Fibroblast of skin of scalp (primary cell): ENCODE measurements at places on chromosomes 12 and 14.

GRCh38 chr12:24424376-24424775 is 474.9 kb upstream of the SOX5 start:
- no peak for DNase-seq

- peak; percentile 89 for DNase-seq
Observed at GRCh38 chr12:14416658-14417057, 51.2 kb downstream of the ATF7IP start.

DNA sequence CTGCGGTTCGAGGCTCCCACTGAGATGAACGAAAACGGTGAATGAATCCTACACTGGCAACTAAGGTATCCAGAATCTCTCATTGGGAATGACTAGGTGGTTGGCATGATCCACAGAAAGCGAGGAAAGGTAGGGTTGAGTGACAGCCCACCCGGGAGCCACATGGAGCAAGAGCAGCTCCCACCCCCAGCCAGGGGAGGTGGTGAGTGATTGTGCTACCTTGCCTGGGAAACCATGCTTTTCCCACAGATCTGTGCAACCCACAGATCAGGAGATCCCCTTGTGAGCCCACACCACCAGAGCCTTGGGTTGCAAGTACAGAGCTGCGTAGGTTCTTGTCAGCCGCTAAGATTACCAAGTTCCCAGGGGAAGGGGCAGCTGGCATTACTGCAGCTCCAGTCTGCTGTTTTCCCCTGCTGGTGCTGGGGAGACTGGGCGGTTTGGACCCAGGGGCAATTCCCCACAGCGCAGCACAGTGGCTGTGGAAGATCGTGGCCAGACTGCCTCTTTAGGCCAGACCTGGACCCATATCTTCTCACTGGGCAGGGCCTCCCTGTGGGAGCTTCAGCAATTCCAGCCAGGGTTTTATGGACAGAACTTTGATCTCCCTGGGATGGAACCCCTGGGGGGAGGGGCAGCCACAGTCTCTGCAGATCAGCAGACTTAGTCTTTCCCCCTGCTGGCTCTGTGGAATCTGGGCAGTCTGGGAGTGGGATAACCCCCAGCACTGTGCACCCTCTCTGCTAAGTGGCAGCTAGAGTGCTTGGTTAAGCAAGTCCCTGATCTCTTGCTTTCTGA is 44.6 kb upstream of the PPP4R3A start:
- no peak for DNase-seq

- DNase-seq = no peak
Observed at GRCh38 chr12:6369916-6370575, 5.3 kb downstream of the SCNN1A start.

DNA sequence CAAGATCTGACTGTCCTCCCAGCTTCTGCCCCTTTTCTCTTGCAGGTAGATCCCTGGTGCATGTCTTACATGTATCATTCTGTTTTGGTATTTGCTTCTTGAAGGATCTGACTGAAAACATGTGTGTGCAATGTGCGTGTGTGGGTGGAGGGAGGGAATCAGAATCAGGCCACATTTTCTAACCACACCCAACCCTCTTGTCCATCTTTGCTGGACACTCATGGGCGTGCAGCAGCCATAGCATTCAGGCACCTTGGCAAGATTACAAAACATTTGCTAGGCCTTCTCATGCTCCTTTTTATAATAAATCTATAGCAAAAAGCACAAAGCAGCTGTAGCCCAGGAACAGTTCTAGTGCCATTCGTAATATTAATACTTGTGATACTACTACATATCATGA is 233.6 kb upstream of the E2F7 start:
- no peak for DNase-seq

DNA sequence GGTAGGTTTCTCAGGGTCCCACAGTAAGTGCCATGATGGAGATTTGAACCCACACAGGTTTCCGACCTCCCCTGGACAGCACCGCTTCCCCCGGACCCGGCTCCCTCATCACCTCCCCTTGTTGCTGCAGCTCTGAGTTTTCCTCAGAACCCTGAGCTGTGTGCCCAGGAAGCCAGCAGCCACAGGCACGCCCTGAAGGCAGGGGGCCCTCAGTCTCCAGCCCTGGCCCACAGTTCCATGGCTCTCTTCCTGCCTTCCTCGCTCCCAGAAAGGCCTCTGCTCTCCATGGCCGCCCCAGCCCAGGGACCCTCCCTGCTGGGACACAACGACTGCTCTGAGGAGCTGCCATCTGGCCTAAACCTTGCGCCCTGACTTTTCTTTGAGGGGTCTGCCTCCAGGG is 35.8 kb upstream of the PRIMA1 start:
- DNase-seq = no peak

- no peak for DNase-seq
Observed at GRCh38 chr14:101825797-101826196, 64.3 kb downstream of the PPP2R5C start.

DNA sequence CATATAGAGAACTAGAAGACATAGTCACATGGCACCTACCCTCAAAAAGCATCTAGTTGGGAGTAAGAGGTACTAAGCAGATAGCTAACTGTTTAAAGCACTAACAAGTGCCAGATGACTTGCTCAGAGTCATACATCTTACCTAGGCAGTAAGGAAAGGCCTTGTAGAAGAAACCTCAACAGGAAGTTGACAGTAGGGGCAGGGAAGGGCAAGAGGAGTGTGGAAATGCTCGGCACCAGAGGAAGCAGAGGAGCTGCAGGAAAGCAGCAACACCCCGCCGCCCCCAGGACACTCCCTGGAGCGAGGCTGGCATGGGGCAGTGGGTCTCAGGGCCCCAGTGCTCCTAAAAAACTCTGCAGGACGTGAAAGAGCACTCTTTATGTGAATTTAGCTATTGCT is 92.9 kb downstream of the PPP2R5C start:
- DNase-seq = no peak

GRCh38 chr12:27865421-27865820 is 85.4 kb upstream of the MANSC4 start:
- peak; percentile 85 for DNase-seq

DNA sequence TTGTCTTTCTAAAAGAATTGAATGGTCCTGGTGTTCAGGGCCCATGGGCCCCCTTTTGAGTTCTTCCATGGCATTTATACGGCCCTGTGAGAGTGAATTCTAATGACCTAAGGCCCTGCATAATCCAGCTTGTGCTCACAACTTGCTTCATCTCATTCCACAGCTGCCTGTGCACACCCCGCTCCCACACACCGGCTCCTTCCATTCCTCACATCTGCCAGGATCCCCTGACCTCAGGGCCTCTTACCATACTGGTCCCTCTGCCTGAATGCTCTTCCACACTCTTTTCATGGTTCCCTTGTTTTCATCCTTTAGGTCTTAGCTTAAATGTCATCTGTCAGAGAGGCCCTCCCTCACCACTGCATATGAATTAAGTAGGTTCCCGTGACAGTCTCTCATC is 49.5 kb upstream of the EGLN3 start:
- DNase-seq = no peak

GRCh38 chr14:24954037-24954699 is 95.8 kb downstream of the STXBP6 start:
- no peak for DNase-seq

DNA sequence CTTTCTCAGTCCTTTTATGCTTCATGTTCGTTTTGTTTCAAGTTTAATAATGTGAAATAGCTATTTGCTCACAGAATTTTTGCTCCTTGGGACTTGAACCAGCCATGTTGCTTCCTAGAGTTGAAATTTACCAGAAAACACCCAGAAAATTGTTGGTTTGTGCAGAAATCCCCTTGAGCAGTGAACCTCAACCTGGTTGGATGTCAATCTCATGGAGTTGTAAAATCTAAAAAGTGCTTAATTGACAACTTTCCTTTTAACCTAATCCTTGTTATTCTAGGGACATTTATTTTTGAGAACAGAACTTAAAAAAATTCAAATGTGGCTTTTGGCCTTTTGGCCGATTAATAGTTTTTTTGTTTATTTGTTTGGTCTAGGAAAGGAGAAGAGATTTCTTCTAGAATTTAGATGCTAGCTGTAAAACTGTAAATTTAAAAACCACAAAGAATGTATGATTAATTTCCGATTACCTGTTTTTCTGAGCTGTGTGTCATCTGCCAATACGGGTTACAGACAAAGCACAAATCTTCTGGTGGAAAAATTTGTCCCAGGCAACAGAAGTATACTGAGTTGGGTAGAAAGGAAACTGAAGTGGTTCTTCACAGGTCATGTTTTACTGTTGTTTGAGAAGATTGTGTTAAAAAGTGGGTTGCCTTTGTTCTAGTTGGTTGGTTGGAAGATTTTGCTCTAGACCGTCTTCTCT is 154.4 kb downstream of the FUT8 start:
- DNase-seq = no peak

- no peak for DNase-seq
Observed at GRCh38 chr14:32813401-32813800, 125.3 kb upstream of the NPAS3 start.

DNA sequence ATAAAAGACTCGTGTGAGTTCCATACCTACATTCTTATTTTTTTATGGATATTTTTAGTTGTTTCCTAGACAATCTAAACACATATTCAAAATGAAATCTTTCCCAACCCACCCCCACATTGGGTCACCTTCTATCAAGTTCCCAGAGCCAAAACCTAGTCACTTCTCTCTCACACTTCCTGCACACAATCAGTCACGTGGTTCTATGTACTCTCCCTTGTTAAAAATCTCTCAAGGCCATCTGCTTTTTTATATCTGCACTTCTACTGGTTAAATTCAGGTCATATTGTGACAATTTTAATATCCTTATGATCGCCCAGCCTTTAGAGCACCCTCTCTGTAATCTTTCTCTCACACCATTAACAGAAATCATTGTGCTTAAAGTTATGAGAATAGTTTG is 175.0 kb upstream of the SYT10 start:
- no peak for DNase-seq

DNA sequence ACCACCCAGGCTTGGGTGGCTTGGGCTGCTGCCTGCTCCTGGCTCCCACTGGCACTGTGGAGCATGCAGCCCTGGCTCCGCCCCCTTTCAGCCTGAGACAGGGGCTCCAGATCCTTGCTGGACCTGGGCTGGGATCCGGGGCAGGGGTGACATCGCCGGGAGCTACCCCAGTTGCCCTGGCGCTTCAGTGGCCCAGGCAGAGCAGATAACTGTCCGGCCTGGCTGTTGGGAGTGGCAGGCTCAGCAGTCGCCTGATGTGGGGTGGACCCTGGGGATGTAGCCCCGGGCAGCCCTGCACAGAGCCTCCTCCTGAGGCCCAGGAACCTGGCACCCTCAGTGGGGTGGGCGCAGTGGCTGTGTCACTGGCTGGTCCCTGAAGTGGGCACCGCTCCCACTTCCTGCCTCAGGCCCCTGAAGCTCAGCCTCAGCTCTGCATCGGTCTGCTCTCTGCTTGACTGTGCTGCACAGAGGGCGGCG is 57.9 kb downstream of the FUT8 start:
- no peak for DNase-seq

GRCh38 chr12:127642208-127642607 is 624.8 kb upstream of the TMEM132C start:
- no peak for DNase-seq

DNA sequence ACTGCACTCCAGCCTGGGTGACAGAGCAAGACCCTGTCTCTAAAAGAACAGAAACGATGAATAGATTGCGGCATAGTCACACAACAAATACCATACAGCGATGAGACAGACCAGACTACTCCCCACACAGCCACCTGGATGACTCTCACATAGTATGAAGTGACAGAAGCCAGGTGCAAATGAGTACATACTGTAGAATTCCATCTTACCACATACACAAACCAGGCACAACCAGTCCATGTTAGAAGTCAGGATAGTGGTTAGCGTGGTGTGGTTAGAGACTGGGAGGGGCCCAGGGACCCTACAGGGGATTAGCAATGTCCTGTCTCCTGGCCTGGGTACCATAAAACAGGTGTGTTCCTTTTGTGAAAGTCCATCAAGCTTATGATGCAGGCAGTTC is 53.8 kb downstream of the FAM222A start:
- no peak for DNase-seq

DNA sequence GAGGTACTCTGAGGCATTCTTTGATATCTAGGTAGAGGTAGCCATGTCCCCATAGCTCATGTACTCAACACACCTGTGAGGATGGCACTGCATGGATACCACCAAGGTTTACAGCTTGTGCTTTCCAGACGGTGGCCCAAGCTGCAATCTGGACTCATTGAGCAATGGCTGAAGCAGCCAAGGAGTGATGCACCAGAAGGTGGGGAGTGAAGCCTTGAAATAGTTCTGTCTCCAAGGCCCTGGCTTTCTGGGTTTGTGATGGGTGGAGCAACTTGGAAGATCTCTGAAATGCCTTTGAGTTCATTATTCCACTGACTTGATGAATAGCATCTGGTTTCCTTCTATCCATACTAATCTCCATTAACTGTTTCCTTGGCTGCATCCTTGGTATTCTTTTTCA is 290.0 kb upstream of the NOVA1 start:
- DNase-seq = no peak

DNA sequence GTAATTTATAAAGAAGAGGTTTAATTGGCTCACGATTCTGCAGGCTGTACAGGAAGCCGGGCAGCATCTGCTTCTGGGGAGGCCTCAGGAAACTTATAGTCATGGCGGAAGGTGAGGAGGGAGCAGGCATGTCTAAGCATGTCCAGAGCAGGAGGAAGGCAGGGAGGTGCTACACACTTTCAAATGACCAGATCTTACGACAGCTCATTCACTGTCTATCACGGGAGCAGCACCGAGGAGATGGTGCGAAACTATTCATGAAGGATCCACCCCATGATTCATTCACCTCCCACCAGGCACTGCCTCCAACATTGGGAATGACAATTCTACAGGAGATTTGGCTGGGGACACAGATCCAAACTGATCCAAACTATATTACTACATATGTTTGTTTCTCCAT is 10.0 kb downstream of the SFSWAP start:
- peak; percentile 14 for DNase-seq

DNA sequence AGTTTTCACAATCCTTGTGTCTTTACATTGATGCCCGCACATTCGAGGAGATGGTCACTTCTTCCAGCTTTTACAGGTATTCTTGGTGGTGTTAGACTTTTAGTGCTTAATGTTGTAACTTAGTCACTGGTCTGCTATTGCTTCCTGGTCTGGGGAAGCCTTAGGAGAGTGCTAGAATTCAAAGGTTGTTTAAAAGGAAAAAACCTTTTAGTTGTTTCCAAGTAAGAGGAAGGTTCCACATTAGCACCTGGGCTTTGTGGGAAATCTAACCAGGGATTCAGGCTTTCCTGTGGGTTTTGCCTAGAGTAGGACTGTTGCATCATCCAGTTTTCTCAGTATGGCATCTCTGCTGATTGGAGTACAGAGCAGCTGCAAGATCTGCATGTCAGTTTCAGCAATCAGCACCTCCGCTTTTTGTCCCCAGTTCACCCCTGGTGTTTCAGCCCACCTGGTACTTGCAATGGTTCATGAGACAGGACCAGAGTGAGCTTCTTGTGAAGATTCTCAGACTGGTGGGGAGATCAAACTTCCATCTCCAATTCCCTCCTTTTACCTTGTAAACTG is 44.0 kb upstream of the PLBD1 start:
- DNase-seq = no peak

DNA sequence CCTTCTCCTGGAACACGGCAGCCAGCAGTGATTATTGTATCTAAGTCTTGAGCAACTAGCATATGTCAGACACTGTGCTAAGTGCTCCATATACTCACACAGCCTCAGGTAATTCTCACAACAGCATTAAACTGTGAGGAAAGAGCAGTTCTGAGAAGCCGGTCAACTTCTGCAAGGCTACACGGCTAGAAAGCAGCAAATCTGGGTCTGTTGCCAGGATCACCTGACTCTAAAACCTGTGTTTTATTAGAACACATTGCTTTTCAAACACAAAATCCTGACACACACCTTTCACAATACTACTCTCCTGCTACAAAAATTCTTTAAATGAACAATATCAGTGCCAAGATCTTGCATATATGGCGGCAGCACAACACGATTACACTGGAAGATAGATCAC is 49.8 kb upstream of the CRACR2A start:
- DNase-seq = no peak

GRCh38 chr12:112762753-112763152 is 28.8 kb upstream of the RPH3A start:
- no peak for DNase-seq
